ENCODE measurements at places on chromosomes 3 and 15.

DNA sequence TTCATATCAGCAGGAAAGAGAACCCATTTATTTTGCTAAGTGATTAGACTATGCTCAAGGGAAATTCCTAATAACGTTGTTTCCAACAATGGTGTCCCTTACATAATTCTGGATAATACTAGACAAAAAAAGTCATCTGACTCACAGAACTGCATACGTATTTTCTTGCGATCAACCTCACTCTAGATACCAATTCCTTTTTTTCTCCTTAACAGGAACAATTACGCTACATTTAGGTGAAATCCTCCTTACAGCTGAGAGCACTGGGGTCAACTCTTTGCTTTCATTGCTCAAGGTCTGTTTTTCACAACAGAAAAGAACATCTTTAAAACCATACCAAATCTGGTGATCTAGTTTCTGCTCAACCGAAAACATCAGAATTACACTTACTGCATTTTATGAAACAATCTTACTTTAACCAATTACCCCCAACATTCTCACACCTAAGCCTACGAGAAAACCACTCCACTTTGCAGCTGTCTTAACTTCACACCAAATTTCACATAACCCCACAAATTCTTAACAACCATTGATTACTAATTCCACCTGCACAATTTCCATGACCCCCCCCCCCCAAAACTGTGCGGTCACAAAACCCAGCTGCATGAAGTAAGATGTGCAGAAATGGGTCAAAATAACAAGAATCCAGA is 61.2 kb upstream of the ICE2 start:
- peak; percentile 3 for DNase-seq

GRCh38 chr15:73889053-73889761 is 15.8 kb downstream of the TBC1D21 start:
- no peak for DNase-seq

DNA sequence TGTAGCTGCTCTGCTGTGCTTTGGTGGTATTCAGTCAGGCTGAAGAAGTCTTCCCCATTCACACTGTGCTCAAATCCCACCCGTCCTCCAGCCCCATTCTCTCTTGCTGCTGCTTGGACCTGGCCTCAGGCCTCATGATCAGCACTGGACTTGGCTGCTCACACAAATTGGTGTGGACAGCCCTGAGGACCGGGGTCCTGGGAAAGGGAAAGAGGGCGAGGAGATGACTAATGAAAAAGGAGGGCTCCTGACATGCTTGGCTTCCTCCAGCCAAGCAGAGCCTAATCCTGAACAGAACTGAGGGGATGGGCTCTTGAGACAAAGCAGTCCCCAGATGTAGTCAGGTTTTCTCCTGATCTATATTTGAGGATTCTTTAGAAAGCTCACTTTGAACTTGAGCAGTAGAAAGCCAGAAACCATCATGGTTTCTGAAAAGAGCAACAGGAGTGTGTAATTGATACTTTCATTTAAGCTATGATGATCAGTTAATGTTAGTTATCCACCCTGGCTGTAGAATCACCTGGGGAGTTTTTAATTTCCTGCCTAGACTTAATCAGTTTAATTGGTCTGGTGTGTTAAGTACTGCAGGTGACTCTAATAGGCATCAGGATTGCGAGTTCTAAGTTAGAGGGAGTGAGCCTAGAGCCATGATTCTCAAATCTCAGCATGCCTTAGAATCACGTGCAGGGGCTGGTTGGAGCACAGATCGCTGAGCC is 79.4 kb upstream of the THBS1 start:
- no peak for DNase-seq

- DNase-seq, result no peak
Measured at GRCh38 chr3:66355394-66355793, 134.6 kb downstream of the SLC25A26 start.

DNA sequence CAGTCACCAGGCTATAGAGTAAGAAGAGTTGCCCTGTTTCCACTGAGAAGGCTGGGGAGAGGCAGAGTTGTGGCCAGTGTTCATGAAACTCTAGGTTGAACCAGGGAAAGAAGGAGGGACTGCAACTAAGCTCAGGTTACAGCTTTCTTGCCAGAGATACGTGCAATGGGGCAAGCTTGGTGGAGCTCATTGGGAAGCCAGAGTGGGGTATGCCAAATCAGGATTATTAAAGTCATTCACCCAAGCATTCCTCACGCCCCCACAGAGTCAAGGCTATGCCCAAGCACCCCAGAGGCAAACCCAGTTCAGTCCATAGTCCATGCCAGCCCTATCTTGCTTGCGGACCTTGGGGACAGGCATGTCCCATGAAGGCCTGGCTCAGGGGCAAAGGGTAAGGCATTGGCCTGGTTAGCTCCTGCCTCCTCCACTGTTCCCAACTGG is 17.6 kb downstream of the SLC6A20 start:
- DNase-seq, result no peak

DNA sequence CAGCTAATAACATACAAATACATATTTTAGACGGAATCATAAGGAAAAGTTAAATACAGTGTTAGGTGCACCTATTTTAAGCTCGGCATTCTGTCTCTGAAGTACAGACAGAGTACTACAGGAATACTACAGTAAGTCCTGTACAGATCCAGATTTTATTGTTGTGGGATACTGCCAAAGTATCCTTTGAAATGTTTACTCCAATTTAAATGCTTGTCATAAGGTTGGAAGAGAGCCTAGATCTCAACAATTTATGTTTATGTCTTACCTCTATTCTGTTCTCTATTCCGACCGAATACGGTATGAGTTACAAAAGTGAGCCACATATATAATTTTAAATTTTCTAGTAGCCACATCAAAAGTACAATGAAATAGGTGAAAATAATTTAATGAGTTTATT is 25.3 kb downstream of the PLD1 start:
- DNase-seq, result no peak

DNA sequence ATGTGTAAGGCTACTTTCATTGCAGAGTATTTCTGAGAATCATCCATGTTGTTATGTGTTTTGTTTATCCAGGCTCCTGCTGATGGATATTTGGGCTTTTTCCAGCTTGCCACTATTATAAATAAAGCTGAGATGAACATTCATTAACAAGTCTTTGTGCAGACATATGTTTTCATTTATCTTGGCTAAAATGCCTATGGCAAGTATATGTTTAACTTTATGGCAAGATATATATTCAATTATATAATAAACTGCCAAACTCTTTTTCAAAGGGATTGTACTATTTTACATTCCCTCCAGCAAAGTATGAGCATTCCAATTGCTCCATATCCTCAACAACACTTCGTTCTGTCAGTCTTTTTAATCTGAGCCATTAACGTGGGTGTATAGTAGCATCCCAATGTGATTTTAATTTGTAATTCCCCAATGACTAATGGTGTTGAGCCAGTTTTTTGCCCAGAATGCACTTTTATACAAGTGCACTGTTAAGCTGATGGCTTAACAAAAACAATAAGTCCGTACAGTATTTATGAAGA is 452.4 kb downstream of the SHQ1 start:
- DNase-seq, result peak; percentile 16

DNA sequence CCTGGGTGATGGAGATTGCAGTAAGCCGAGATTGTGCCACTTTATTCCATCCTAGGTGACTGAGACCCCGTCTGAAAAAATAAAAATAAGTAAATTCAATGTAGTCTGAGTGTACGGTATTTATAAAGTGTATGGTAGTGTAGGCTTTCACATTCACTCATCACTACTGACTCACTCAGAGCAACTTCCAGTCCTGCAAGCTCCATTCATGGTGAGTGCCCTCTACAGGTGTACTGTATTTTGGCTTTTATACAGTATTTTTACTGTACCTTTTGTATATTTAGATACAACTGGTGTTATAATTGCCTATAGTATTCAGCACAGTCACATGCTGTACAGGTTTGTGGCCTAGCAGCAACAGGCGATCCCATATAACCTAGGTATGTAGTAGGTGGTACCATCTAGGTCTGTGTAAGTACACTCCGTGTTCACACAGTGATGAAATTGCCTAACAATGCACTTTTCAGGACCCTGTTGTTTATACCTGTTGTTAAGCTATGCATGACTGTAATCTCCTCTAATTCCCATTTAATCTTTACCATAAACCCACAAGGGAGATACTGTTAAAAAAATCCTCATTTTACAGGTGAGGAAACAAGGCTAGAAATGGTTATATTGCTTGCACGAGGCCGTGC is 19.3 kb downstream of the CACNA1D start:
- DNase-seq, result no peak

- peak; percentile 46 for DNase-seq
Measured at GRCh38 chr15:94306700-94307650, 75.6 kb downstream of the MCTP2 start.

DNA sequence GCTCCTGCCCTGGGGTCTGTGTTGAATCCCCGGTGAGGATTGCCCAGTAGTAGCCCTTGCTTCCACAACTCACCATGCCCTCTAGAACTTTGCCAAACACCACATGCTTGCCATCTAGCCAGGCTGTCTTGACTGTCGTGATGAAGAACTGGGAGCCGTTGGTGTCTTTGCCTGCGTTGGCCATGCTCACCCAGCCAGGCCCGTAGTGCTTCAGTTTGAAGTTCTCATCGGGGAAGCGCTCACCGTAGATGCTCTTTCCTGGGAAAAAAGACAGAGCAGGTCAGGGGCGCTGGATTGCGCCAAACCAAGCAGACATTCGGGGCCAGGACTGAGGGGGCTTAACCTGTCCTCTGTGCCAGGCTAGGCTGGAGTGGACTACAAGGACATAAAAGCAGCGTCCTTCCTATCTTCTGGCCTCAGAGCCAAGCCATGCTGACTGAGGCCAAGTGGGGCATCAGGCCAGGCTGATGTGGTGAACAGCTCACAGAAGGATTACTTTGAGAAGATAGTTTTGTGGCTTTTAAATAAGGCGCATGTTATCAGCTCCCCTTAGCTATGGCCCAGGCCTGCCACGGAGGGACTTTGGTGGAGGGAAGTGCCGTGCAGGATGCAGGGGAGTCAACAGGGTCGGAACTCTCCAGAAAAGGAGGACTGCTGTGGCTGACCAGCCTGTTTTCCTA is 5.3 kb downstream of the SNX22 start:
- no peak for DNase-seq

- DNase-seq, result no peak
Measured at GRCh38 chr3:171614318-171614921, 154.2 kb upstream of the TNIK start.

- DNase-seq, result no peak
Measured at GRCh38 chr3:140727886-140728285, 50.0 kb downstream of the TRIM42 start.

DNA sequence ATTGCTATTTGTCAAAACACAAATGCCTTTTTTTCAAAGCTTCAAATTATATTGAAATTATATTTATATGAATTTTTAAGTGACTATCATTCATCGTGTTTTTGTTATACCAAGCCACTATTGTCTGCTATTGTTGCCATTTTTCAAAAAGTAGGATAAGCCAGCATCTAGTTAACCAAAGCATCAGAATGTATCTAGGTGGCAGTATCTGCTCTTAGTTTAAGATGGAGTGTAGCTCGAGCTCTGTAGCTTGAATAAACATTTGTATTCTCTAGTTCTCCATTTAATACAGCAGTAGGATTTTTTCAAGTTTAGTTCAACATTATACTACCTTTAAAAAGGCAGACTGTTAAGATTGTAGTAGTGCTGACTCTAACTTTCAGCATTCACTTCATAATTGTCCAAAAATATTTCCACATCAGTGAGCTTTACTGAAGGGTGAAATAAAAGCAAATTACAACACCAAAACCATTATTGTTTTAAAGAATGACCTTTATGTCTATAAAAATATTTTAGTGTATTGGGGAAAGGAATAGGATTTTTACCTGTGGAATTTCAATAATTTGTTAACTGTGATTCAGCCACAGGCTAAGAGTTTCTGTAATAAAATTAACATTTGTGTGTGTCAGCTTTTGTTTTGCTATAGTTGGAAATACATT is 19.6 kb upstream of the C15orf61 start:
- DNase-seq, result peak; percentile 25

GRCh38 chr3:172216911-172217310 is 177.5 kb downstream of the FNDC3B start:
- no peak for DNase-seq

GRCh38 chr3:13584901-13585300 is 36.0 kb downstream of the FBLN2 start:
- no peak for DNase-seq

GRCh38 chr3:107633327-107634098 is 110.8 kb downstream of the BBX start:
- no peak for DNase-seq

DNA sequence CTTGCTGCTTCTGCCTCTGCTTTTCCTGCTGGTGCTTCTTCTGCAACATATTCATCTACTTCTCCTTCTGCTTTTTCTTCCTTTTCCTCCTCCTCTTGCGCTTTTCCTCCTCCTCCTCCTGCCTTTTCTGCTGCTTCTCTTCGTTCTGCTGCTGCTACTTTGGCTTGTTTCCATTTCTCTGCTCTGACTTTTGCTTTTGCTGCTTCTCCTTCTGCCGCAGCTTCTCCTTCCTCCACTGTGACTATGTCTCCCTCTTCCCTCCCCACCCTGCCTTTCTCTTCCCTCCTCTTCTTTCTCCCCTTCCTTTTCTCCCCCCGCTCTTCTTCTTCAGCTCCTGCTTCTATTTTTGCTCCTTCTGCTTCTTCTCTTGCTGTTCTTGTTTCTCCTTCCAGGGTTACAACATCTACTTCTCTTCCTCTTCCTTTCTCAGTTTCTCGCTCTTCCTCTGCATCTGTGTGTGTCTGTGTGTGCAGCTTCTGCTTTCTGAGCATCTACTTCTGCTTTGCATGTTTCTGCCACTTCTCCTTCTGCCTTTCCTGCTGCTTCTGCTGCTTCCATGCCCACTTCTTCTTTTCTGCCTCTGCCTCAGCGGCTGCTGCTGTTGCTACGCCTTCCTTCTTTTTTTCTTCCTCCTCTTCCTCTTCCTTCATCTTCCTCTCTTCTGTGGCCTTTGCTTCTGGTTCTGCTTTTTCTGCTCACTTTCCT is 51.4 kb downstream of the FAM43A start:
- peak; percentile 93 for DNase-seq

DNA sequence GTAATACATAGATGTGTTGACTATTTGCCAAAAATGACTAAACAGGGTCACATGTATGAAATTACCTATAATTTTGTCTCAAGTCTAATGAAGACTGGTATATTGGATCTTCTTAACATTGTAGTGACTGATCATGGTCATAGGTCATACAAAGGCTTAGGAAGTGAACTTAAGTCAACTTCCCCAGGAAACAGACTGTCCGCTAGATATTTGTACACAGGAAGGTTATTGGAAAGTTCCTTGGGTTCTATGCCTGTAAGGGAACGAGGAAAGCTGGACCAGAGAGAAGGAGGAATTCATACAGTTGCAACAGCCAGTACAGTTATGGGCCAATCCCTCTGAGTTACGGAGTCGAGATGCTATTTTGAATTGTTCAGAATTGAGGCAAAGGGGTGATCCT is 462.0 kb upstream of the THRB start:
- DNase-seq, result no peak

DNA sequence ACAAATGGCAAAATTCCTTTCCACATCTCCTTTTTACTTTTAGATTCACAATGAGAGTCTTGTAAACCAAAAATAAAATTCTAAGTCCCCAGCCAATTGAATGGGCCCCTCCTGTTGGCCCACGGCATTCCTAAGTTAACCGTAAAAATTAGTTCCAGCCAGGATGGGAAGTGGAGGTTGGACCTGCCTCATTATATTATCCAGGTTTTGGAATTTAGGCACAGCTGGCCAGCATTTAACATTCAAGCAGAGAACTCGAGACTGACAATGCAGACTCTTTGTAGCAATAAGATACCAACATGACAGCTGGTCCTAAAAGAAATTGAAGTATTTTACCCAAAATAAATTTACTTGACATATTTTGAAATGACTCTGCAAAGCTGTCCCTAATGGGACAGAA is 321.0 kb upstream of the NAALADL2 start:
- DNase-seq, result no peak

GRCh38 chr15:96218623-96219455 is 111.7 kb upstream of the NR2F2 start:
- no peak for DNase-seq

GRCh38 chr3:122893754-122894668 is 99.1 kb downstream of the SLC49A4 start:
- no peak for DNase-seq

Measured in inflammatory macrophage treated with lipopolysaccharide for 4 hours (primary cell).